ENCODE measurements at places on chromosomes 4 and X. TPM values are rescaled to one million over a fixed set of nuclear protein-coding genes. Genes with fewer than 3 reads are reported as not detected.

DNA sequence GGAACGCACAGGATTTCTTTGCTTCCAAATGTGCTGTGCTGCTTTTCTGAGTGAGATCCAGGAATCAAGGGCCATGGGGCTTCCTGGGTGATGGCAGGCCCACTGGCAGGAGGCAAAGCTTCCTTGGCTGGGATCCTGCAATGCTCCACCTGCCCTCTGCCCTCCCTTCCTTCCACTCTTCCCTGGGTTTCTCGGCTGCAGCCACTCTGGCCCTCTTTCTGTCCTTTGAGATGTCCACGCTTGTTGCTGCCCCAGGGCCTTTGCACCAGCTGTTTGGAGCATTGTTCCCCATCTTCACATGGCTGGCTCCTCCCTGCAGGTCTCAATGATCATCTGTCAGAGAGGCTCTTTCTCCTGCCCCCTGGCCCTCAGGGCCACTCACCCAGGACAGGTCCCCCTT, 78.9 kb downstream of the PSAPL1 start:
- no peak for DNase-seq

DNA sequence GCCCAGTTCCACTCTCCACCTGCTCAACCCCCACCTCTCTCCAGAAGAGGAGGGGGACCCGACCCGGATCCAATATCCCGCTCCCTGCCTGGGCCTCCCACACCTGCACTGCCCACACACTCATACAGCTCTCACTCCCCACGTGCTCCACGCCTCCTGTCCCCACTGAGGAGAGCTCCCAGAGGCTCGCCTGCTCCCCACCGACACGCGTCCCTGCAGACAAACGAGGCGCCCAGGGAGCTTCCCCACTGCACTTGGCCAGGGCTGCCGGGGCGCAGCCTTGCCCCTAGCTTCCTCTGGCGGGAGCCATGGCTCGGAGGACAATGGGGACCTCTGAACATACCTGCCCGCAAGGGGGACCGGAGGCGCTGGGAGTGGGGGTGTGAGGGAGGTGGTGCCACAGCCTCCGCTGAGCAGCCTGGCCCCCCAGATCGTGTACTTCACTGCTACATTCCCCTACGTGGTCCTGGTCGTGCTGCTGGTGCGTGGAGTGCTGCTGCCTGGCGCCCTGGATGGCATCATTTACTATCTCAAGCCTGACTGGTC, 5.0 kb downstream of the SLC6A8 start:
- no peak for DNase-seq

- no peak for DNase-seq
Observed at GRCh38 chr4:142155347-142155746, 519.0 kb downstream of the IL15 start.

DNA sequence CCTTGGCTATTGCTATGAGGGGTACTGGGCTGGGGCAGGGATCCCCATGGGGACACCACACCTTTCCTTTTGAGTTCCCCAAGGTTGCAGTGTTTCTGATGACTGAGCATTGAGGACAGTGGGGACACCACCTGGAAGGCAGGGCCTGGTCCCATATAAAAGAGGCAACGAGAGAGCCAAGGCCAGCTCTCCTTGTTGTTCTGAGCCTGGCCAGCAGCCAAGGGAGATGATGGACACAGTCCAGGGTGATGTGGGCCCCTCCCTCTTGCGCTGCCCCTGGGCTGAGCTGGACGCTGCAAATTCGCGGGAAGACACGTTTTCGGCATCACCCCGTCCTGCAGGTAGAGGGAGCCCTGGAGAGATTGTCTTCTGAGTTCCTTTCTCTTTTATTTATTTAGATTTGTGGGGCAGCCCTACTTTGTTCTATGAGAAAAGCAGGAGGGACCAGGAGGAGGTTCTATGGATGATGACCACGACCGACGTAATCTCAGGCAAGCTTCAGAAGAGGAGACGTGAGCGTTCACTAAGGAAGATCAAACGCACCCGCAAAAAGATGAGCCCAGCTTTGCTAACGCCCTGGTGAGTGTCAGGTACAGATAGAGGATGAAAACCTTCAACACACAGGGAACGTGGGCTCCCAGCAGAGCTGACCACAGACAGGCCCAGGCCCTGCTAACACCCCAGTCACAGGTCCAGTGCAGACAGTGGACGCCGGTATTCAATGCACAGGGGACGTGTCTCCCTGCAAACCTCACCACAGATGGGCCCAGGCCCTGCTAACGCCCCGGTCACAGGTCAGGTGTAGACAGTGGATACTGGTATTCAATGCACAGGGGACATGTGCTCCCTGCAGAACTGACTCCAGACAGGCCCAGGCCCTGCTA, 97.4 kb downstream of the SHOX start:
- DNase-seq: no peak

GRCh38 chr4:11774346-11774745, 345.7 kb upstream of the HS3ST1 start:
- DNase-seq: no peak

DNA sequence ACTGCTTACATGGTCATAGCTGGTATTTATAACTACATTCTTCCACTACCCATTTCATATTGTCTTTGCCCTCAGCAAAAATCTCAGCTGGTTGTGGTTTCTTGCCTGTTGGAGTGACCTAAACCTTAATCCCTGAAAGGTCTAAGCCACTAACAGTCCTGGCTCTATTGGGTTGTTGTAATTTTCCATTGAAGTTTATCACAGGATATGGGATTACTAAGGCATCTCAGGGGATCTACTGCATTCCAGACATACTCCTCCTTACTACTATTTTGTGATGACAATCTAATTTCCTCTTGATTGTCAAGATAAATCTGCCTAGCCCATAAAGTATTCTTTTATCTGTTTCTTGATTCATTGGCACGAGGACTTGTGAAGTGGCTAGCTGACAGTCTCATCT, 6.2 kb upstream of the OSTC start:
- no peak for DNase-seq

- no peak for DNase-seq
Observed at GRCh38 chr4:9962611-9963314, 58.5 kb downstream of the SLC2A9 start.

- DNase-seq: no peak
Observed at GRCh38 chr4:161792991-161793390, 370.8 kb downstream of the FSTL5 start.

DNA sequence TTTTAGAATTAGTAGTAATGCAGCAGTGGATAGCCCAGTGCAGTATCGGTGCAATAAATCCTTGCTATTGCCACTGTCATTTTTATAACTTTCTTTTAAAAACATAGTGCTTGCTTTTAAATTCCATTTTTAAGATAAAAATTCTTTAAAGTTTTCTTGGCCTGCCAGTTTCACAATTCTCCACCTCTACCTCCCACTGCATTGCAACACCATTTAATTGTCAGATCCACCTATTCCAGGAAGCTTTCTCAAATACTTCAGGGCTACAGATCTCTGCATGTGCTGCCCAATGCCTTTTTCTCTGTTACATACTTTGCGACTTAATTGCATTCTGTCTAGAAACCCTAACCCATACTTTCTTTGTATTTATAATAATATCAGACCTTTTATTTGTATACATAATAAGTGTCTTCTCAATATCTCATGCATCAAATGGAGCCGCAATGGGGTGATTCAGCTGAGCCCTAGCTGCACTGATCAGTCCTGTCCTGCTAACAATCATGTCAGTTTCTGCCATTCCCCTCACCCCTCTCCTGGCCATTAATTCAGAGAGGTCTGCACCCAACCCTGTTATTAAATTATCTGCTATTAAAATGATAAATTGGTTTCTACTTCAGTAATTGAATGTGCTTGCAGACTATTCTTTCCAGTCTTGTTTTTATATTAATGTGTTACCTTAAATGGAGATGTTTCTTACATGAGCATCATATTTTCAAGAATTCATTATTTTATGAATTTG, 193.1 kb downstream of the SLIT2 start:
- DNase-seq: no peak

DNA sequence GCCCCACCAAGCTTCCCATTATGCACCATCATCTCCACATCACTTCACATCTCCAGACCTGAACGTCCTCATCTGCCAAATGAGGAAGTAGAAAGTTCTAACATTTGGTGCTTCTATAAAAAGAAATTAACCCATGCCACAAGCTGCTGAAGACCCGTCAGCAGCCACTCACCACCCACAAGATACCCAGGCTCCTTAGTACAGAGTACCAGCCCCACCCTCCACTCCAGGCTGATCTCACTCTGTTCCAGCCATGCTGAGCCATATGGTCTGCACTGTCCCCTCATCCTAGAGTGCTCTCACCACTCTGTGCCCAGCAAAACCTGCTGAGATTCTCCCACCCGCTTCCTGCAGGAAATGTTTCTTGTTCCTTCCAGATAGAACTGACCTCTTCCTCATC, 240.8 kb upstream of the PPARGC1A start:
- DNase-seq: no peak

DNA sequence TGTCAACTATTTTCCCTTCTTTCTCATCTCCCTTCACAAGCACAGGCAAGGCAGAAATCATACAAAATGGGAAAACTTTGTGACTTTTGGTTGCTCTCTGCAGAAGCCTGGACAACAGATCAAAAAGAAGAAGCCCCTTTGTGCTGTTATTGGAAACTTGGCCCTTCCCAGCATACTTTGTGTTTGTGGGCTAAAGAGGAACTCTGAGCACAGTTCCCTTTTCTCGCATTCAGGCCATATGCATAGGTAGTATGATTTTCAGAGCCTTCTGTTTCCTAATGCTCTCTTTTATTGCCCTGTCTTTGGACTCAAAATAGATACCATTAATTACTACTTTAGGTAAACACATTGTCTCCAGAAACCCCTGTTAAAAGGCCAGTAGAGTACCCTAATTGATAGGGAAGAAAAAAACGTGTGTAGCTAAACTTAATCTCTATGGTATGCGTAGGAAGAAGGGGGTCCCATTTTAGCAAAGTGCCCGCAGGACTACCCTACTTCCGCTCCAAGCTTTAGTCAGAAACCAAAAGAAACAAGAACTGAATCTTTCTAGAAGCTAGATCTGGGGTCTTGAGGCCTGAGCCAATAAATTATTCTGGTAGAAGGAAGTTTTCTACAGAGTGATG, 26.6 kb downstream of the VSIG4 start:
- DNase-seq: no peak

- no peak for DNase-seq
Observed at GRCh38 chr4:128916832-128917231, 107.3 kb downstream of the JADE1 start.

- DNase-seq: no peak
Observed at GRCh38 chr4:31741326-31741725, 1021.2 kb downstream of the PCDH7 start.

DNA sequence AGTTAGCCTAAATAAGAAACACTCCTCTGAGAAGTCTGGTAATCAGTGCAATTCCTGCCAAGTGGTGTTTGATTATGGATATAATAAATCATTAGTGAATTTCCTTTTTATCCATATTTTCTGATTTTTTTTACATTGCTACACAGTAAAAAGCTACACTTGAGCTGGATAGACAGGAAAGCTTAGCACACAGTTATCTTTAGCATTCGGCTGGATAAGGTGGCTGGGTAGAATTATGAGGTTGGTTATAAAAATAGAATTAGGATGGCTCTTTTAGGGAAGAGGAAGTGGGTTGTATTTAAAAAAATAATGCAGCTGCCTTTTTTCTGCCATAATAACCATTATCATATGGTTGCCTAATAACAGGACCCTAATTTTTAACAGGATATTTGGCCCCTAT, 460.6 kb downstream of the NAF1 start:
- no peak for DNase-seq

Gene CXCR3
- 0.24 TPM for total RNA-seq

Gene DTHD1
- total RNA-seq: 0.09 TPM

Gene SYTL5
- not detected for total RNA-seq

Gene FREM3
- total RNA-seq: 0.08 TPM

Gene WAS
- total RNA-seq: 5.0 TPM

Gene RTL9
- total RNA-seq: 0.15 TPM

Gene EVC
- 11.3 TPM for total RNA-seq

Gene F8A3
- total RNA-seq: not detected
